ENCODE measurements at places on chromosomes 2 and 18.

GRCh38 chr2:75277111-75277510, 77.8 kb upstream of the TACR1 start:
- no peak for DNase-seq

- DNase-seq, result no peak
Measured at GRCh38 chr2:26687328-26687727, 5.2 kb upstream of the KCNK3 start.

DNA sequence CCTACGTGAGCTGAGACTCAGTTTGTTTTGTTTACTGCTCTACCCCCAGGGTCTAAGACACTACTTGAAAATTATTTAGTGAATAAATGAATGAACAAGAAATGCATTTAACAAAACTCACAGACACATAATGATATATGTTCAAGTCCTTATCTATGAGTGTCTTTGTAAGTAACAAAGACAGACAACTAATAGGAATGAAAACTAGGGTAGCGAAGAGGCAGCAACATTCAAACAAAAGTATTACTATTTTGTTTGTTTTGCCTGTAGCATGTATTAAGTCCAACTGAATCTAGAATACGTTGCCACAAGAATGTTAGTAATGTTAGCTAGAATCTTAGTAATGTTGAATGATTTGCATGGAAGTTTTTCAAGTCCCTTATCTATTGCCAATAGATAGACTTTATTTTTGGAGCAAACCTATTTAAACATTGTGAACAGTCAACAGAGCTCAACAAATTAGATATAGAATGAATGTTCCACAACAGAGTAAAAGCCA, 144.8 kb upstream of the VWC2L start:
- DNase-seq, result no peak

DNA sequence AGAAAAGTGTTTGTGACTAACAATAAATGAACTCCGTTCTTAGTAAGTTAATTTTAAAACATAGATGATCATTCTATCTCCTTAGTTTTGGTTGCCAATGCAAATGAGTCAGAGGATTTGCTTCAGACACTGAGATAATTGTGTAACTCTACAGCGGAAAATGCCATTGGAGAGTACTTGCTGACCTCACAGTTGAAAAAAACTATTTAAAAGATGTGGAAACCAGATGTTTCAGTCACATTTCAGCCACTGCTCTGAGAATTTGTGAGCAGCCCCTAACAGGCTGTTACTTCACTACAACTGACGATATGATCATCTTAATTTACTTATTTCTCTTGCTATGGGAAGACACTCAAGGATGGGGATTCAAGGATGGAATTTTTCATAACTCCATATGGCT, at the start of gene TNFAIP6:
TNFAIP6 (plus strand) TSS at position 234 of the 400 bp plus-strand sequence; CDS start at position 309, 75 bp downstream.
- DNase-seq, result no peak

- no peak for DNase-seq
Measured at GRCh38 chr2:94994063-94994913, 31.2 kb upstream of the MAL start.

DNA sequence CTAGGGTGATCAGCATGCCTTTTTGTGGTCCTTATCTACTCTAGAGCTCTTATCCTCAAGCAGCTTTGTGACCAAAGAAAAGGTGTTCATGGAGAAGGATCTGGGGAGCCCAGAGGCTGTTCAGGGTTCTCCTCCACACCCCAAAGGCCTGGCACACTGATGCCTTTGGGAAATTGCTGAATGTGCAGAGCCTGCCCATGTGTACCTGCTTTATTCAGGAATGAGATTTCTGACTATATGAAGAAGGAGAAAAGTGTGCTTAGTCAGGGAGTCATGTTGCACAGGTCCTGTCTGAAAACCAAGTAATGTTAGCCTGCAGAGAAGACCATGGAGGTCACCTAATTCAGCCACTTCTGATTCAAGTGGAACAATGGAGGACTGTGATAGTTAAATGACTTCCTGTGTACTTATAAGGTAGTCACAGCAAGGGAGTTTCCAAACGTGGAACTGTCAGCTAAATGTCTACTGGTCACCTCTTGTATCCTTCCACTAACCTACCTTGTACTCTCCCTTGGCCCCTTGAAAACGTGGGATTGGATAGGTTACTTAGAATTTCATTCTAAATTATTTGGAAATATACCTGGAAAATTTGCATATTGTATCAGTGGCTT, 81.3 kb downstream of the LIMS1 start:
- no peak for DNase-seq

DNA sequence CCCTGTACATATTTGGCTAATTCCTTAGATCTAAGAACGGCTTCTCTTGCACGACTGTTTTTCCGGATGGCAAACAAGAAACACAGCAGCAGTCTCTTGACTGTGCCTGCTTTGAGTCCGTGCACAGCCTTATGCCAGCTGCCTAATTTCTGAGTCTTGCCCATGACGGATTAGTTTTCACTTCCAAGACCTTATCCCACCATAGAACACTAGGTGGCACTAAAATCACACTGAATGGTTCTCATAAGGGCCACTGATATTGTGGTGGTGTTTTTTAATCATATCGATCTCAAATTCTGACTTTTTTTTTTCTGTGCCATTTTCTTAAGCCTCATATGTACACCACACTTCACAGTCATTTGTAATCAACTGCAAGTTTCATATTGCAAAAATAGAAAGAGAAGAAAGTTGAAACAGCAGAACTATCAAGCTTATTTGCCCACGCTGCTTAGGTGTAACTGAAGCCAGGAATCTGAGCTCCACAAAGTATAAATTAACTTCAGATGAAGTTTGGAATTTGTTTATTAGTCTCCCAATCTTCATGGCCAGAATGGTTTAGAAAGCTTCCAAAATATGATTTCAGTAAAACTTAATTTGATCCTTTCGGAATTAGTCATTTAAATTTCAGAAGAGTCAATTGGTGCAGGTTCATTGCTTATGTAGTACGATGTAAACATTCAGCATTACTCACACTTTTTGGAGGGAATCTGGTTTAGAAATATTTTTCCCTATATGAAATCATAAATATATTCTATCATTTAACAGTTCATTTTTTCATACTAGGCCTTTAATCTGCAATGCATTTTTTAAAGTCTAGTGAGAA, 45.5 kb upstream of the SCN7A start:
- peak; percentile 2 for DNase-seq

- no peak for DNase-seq
Measured at GRCh38 chr18:49094136-49094535, 143.4 kb upstream of the SMAD7 start.

DNA sequence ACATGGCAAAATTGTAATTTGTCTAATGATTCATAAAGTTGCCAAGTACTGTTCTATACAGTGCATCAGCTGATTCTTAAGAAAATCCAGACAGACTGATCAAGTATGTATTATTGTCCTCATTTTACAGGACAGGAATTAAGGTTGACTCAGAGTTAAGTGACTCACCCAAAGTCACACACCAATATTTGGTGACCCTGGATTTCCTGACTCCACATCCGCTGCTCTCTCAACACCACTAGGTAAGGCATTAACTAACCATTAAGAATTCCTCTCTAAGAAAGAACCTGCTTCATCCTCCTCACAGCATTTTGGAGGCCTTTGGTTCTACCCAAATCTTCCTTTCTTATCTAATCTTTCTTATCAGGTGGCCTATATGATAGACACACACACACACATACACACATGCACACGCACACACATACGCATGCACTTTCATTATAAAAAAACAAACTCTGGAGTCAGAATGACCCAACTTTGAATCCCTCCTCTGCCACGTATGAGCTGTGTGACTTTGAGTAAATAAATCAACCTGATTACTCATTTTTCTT, 150.8 kb downstream of the ANKRD44 start:
- DNase-seq, result no peak

DNA sequence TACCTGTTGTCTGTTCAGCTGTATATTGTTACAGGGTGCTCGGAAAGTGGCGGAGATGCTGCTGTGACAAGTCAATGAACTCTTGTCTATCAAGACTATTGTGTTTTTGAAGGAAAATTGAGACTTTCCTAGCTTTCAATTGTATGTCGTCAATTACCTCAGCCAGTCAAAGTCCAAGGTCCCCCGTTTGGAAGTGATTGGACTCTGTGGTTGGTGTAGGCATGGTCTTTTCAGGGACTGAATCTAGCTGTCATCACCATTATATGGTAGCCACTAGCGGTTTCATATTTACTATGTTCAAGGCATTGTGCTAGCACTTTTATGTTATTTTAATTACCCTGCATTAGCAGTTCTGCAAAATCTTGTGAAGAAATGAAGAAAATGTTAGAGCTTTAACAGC, 54.9 kb downstream of the XRCC5 start:
- no peak for DNase-seq

DNA sequence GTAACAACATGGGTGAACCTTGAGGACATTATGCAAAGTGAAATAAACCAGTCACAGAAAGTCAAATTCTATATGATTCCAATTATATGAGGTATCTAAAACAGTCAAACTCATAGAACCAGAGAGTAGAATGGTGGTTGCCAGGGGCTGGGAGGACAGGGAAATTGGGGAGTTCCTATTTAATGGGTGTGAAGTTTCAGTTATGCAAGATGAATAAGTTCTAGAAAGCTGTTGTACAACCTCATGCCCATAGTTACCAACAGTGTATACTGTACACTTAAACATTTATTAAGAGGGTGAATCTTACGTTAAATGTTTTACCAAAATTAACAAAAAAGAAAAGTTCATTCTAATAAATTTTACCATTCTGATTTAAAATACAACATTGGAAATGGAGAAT, 92.7 kb upstream of the WDSUB1 start:
- DNase-seq, result no peak

GRCh38 chr2:57987835-57988573, 58.6 kb upstream of the VRK2 start:
- DNase-seq, result no peak

DNA sequence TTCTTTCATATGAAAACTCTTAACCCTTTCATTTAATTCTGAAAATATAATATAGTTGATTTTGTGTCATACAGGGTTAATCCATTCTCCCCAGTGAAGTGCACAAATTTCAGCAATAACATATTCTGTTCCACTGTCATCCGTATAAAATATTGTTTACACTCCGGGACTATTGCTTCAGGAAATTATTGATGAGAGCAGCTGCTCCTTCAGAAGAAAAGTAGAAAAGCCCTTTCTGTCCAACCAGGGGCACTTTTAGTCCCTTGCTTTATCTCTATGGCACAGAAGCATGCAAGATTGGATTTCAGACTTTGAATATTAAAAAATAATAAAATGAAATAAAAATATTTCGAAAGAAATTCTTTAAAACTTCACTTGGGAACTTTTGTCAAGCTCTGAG, 535.7 kb upstream of the SLC39A10 start:
- no peak for DNase-seq

- no peak for DNase-seq
Measured at GRCh38 chr2:5845798-5846330, 153.7 kb downstream of the SOX11 start.

- DNase-seq, result no peak
Measured at GRCh38 chr2:207762146-207762545, 7.6 kb downstream of the FZD5 start.

- DNase-seq, result no peak
Measured at GRCh38 chr2:65382323-65382722, 50.1 kb downstream of the SPRED2 start.

GRCh38 chr2:38610851-38611801, 8.4 kb upstream of the HNRNPLL start:
- peak; percentile 31 for DNase-seq

DNA sequence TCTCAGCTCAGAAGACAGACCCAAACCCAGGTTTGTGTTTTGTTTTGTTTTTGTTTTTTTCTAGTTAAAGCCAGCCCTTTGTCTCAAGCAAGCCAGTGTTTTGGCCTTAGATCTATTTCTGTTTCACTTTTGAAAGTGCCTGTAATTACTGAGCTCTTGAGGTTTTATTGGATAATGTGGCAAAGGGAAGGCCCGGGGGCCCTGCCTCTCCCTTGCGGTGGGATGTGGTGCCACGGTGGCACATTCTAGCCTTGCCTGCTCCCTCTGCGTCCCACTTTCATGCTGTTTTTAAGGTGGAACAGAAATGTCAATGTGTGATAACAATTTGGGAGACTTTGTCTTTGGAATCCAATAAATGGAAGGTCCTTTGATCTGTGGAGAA, 2.5 kb downstream of the HPCAL1 start:
- peak; percentile 60 for DNase-seq

DNA sequence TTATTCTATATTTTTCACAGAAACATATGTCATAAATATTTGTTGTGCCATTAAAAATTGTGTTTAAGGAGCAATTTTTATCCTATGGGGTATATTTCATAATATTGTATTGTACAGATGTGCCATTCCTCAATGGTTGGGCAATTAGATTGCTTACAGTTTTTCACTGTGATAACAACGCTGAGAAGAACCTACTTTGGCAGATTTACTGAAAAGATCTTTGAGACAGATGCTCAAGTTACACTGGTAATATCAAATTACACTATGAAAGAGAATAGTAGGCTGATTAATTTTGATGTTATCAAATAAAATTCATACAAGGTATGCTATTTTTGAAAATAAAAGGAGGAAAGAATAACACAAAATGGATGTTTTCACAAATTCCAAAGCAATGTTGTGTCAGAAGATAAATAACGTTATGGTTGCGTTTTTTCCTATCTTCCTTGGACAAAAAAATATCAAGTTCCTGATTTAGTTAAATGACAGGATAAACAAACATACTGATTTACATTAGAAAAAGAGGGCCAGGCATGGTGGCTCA, 335.1 kb upstream of the ZNF521 start:
- no peak for DNase-seq

GRCh38 chr2:54394392-54394791, 61.7 kb upstream of the SPTBN1 start:
- DNase-seq, result no peak

DNA sequence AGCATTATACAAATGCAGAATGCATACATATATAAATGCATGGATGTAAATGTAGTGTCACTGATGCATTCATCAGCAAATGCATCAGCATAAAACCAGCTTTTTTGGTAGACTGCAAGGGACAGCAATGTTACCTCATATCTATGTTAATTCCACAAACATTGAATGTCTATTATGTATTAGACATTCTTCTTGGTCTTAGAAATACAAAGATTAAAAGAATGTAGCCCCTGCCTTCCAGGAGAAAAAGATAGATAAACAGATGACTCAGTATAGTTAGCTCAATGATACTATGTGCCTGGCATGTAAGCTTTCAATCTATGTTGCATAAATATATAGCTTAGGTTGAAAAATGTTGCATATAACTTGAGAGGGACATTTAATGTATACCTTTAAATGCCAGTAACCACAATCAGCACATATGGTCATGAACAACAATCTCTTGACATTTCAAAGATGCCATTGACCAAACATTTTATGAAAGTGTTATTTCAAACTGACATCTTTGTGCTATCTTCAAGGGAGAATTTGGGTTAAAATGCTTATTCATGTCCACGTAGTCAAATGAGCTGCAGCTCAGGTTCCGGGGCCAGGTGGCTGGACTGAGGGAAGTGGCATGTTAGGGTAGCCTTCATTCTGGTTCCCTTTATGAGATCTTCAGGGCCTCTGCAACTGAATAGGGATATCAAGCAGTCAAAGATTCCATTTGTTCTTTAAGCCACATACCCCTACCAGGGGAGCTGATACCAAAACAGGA, 45.2 kb upstream of the GCG start:
- no peak for DNase-seq

DNA sequence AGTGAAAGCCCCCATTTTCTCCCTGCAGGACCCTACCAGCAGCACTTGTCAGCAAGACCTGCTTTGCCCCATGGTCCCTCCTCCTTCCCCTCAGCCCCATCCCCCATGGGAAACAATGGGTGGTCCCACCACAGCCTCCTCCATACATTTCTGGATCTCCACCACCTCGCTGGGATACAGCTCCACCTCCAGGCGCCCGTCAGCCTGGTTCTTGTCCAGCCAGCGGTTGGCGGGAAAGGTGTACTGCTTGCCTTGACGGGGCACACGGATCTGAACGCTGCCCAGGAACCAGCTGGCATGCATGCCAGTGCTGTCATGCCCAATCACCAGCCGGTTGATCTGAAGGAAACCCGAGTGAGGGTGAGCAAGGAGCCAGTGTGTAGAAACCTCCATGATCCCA, 90.9 kb downstream of the LOXHD1 start:
- no peak for DNase-seq
